H9 (cell line): ENCODE measurements at places on chromosomes 3 and 15. TPM values are rescaled to one million over a fixed set of nuclear protein-coding genes. Genes with fewer than 3 reads are reported as not detected.

GRCh38 chr3:38696034-38696433, 46.5 kb upstream of the SCN5A start:
- DNase-seq, result no peak

GRCh38 chr3:138049157-138049919, 39.4 kb downstream of the CLDN18 start:
- peak; percentile 53 for DNase-seq

GRCh38 chr3:11739706-11740105, 96.0 kb upstream of the VGLL4 start:
- DNase-seq, result no peak

- DNase-seq, result no peak
These were observed 29.6 kb downstream of the FNDC3B start for GRCh38 chr3:172068977-172069376.

DNA sequence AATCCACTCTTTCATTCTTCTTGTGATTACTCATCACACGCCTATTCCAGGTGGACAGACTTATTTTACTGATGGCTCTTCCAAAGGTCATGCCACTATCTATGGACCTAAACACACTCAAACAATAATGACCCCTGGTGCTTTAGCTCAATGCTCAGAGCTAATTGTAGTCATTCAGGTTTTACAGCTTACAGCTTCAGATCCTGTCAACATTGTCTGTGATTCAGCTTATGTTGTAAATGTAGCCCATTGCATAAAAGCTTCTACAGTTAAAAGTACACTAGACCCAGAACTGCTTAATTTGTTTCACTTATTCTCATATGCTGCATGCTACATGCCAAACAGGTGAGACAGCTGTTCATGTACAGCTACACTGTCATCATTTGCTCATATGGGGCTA, 49.2 kb downstream of the LSM3 start:
- DNase-seq, result no peak

The GHSR gene
- not detected in 2 replicates for total RNA-seq

- DNase-seq, result no peak
These were observed 9.1 kb upstream of the DIS3L start for GRCh38 chr15:66284271-66284670.

The NANOGP8 gene
- 88.4 and 91.5 TPM in 2 replicates for total RNA-seq

GRCh38 chr3:42183991-42184632, 81.9 kb downstream of the CCK start:
- DNase-seq, result no peak

DNA sequence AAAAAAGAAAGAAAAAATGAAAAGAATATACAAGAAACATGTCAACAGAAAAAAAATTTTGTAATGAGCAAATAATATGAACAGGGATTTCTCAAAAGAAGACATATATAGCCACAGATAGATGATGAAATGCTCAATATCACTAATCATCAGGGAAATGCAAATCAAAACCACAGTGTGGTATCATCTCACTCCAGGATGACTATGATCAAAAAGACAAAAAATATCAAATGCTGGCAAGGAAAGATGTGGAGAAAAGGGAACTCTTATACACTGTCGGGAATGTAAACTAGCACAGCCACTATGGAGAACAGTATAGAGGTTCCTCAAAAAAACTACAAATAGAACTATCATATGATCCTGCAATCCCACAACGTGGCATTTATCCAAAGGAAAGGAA, 94.1 kb downstream of the C3orf70 start:
- DNase-seq, result no peak

- no peak for DNase-seq
These were observed 14.8 kb upstream of the TMOD3 start for GRCh38 chr15:51814606-51815005.

The COL8A1 gene
- total RNA-seq, result 0.17 and 0.26 TPM in 2 replicates

DNA sequence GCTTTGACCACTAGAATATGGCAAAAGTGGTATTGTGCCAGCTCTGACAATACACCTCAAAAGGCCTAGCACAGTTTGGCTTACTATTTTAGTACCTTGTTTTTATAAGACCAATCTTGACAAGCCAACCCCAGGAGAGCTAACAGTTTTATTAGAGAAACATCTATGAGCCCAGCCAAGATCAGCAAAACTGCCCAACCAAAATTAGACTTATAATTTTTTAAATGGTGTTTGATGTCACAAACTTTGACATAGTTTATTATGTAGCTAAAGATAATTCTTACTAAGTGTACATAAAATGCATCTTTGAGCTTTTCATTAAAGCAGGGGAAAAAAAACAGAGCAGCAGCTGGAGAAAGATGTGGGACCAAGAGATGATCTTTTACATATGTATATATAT, 537.5 kb downstream of the ZPLD1 start:
- DNase-seq, result no peak

GRCh38 chr3:194976049-194976451, 290.4 kb downstream of the FAM43A start:
- no peak for DNase-seq

The AMOTL2 gene
- 30.9 and 35.3 TPM in 2 replicates for total RNA-seq

GRCh38 chr15:85280203-85280602, 100.2 kb upstream of the AKAP13 start:
- DNase-seq, result no peak

- DNase-seq, result no peak
These were observed 101.4 kb downstream of the TNIK start for GRCh38 chr3:171358881-171359198.

GRCh38 chr15:100653608-100654007, 51.2 kb downstream of the ASB7 start:
- no peak for DNase-seq

The PGBD4 gene
- total RNA-seq, result 0.94 and 1.2 TPM in 2 replicates

The FAM131A gene
- 14.4 and 15.5 TPM in 2 replicates for total RNA-seq

GRCh38 chr15:68256675-68257450, 20.7 kb upstream of the FEM1B start:
- DNase-seq, result peak; percentile 96

DNA sequence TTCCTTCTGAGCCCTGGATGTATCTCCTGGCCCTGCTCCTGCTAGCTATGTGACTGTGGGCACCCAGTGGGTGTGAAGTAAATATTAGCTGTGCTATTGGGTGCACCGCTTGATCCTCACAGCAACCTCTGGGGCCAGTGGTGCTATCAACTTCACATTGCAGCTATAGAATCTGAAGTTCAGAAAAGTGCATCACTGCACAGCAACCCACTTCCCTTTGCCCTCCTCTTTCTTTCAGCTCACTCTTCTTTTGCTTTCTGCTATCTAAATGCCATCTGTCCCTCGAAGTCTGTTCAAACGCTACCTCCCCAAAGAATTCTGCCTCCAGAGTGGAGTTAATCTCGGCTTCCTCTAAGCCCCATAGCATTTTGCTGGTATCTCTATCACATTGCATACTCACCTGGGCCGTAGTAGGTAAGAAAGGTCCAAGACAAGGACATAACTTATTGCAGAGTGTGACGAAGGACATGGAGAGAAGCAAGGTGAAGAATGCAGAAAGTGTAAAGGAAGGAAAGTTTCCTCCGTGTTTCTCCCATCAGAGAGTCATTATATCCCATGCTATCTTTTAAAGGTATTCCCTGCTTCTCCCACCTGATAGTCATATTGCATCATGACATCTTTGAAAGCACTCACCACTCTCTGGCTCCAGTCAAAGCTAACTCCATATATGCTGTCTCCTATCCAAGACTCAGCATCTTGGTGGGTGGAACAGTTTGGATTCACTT, 57.1 kb upstream of the BCL6 start:
- DNase-seq, result no peak

The ZNF620 gene
- total RNA-seq, result 27.1 and 27.5 TPM in 2 replicates

The LRRN1 gene
- total RNA-seq, result 269 and 271 TPM in 2 replicates
